ENCODE measurements at places on chromosomes 2 and 18.
A peak's percentile ranks its signal among the peaks of the same experiment; 100 is the strongest.

DNA sequence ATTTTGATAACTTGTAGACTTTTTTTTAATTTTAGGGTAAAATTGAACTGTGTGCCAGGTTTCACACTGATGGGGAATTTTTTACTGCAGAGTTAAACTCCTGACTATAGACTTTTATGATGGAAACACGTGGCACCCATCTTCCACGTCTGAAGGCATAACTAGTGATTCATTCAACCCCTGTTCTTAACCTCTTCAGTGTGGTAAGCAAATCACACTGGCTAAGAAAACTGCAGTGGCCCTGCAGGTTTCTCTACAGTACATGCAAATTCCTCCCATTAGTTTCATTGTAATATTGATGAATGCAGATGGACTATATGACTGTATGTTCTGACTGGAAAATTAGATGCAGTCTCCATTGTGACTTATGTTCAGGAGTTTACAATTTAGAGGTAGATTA is 47.2 kb downstream of the SMAD4 start:
- peak; percentile 39 for DNase-seq

GRCh38 chr18:64273724-64274123 is 124.8 kb upstream of the LINC00305 start:
- no peak for DNase-seq

DNA sequence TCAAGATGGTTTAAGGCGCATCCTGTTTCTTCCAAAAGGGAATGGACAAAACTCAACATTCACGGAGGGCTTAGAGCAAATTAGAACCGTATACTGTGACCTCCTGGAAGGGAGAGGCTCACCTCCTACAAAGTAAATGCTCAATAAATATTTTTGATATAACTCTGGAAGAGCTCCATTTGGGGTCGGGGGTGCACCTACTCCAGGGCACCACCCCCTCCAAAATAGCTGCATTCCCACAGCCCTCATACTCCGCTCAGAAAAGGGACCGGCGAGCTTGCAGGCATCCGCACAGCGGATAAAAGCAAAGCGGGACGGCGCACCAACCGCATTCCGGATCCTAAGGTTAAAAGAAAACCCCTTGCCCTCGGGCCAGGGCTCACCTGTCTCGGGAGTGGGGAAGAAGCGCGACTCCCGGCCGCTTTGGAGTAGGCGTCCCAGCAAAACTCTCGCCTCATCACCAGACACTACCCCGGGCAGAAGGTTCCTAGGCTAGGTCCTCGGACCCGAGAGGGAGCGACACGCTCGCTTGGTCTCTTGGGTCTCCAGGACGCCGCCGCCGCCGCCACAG is 378 bp downstream of the WDPCP start:
- DNase-seq, result no peak

DNA sequence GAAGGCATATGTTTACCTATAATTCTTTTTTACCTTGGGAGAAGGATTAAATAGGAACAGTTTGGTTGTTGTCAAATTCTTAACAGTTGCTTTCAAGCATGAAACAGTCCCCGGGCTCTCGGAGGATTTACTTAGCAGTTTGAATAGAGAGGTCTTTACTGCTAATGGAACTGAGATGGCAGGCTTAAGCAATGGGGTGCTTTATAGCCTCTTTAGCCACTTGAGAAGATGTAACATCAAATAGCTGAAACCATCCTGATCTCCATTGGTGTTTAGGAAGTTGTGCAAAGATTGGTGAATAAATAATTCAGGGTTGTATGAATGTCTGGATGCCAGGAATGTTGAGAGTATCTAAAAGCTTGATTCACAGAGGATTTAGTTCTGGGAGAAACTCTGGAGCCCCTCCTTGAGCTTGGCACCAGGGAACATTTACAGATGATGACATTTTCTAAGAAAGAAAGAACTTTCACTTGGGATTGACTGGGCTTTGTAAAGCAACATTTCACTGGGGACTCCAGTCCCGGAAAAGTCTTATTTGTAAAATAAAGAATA is 51.9 kb downstream of the PTPRM start:
- DNase-seq, result peak; percentile 71

- no peak for DNase-seq
These were observed 401.6 kb upstream of the FSIP2 start for GRCh38 chr2:185337033-185337432.
